ENCODE measurements at places on chromosomes 5 and 9.

- DNase-seq: no peak
Measured at GRCh38 chr5:916441-917293, 24.0 kb downstream of the TRIP13 start.

DNA sequence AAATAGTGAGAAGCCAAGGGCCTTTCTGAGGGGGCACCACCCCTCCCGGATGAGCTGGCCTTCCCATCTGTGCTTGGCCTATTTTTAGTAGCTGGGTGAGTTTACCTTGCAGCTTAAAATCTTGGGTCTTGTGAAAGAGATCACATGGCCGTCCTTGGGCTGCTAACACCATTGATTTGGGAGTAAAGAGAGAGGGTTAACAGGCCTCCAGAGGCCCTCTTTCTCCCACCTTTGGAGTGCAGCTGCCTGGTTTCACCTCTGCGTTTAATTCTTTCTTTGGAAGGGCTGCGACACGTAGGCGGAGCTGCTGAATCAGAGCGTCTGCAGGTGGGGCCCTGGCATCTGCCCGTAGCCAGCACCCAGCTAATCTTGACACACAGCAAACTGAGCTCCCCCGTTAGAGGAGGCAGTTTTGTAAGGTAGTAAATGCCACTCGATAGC lies 12.8 kb downstream of the OLFM1 start:
- peak; percentile 31 for DNase-seq

DNA sequence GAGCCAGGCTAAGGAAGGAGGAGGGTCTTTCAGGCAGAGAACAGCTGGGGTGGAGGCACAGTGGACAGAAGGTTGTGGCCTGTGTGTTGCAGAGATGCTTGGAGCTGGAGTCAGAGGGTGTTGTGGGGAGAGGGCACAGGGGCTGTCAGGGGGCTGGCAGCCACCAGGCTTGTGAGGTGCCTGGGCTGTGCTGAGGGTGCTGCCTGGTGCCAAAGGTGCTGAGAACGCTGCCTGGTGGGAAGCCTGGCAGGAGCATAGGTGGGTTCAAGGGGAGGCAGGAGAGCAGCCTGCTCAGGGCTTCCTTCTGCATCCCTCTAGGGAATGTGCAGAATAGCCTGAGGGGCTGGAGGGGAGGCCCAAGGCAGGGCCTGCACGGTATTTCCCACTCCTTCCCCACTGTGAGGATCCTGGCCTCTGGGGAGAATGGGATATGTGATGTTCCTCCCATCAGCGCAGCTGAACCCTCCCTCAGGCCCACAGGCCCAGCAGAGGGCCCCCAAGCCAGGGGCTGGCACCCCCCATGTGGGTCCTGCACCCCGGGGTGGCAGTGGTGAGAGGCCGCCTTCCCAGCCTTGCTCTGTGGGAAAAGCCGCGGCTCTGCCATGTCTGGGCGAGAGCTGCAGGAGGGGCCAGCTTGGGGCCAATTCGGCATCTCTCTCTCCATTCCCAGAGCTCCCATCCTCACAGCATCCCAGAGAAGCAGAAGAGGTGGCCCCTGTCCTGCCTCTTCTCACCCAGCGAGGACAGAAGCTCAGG lies 76.3 kb downstream of the CACNA1B start:
- DNase-seq: no peak

GRCh38 chr9:22237497-22238363 lies 208.9 kb upstream of the DMRTA1 start:
- DNase-seq: no peak

DNA sequence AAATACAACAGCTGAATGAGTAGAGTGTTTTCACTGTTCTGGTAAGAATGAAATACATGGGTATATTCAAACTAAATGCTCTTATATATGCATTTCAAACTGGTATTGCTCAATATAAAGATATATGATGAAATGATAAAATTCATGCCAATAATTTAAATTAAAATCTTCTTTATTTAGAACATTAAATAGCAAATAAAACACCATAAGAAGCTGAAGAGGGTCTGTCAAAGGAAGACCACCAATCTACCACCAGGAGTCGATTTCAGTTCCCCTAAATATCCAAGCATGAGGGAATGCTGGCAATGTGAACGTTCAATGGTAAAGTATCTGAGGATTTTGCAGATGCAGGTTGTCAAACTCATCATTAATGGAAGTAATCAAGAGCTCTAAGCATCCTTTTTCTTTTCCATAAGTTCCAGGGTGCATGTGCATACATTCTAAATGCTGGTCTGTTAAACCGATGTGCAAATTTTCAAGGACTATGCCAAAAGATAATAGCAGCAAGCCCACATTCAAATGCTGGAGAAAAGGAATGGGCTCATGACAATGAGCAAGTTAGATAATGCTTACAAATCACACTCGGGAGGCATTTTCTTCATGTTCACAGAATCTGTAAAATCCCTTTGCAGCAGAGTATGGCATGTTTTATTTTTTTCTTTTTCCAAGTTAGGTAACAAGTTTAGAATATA lies 118.8 kb upstream of the MTAP start:
- no peak for DNase-seq

DNA sequence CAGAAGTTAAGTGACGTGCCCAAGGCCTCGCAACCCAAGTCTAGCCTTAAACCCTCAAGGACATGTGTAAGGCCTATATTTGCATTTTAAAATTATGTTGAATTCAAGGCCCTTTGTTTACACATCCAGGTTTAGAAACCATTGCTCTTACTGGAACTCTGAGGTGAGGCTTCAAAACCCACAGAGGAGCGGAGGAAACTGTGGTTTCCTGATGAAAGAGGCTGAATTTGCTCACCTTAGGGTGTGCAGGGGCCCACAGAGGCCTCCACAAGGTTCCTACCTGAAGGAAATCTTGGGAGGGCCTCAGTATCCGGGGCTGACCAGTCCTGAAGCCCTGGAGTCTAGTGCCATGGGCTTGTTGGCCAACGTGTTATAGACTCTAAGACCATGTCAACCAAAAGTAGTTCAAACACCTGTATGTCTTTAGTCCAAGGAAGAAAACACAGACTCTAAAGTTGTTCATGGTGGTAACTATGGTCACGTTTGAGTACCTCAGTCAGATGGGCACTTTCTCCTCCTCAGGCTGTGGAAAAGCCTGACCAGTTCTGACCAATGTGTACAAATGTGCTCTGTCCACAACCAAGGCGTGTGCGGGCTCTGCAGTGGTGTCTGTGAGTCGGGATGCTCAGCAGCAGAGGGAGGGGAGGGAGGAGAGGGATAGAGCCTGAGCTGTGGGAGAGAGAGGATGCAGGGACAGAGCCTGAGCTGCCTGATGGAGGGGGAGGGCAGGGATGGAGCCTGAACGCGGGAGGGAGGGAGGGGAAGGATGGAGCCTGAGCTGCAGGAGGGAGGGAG lies 124.6 kb upstream of the ERCC6L2 start:
- no peak for DNase-seq

- no peak for DNase-seq
Measured at GRCh38 chr5:15554542-15554941, 54.6 kb downstream of the FBXL7 start.

All from NCI-H187 treated with DMSO at 0.1 percent for 48 hours (cell line).